ENCODE measurements at places on chromosomes 2 and 18. TPM values are rescaled to one million over a fixed set of nuclear protein-coding genes. Genes with fewer than 3 reads are reported as not detected.
A peak's percentile ranks its signal among the peaks of the same experiment; 100 is the strongest.

Gene CPS1
- total RNA-seq = 31.5 TPM

Gene TMEM131
- total RNA-seq = 31.7 TPM

Gene ELOA2
- total RNA-seq = not detected

Gene GPR17
- total RNA-seq = 0.15 TPM

Gene TMEM247
- not detected for total RNA-seq

Gene GPR55
- 0.28 TPM for total RNA-seq

Gene IL36A
- not detected for total RNA-seq

Gene IKZF2
- 4.0 TPM for total RNA-seq

Gene FAP
- total RNA-seq = not detected

Gene MATN3
- total RNA-seq = 8.9 TPM

DNA sequence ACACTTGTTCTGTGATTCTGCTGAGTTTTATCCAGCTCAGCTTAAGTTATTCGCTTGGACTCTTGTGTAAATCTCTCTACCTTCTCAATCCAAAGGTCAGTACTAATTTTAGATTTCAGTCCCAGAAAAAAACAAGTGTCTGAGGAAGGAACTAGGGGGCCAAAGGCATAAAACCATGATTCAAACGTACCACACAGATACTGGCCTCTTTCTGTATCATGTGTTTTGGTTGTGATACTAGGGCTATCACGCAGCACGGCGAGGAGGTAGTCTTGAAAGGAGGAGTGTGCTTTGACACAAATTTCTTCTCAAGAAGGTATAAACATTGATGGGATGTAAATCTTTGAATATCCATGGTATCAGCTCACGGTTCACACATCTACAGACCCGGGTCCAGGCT is 8.3 kb downstream of the SERPINE2 start:
- H3K4me3 ChIP-seq = no peak overlapping the region
- peaks cover 10% of the 10 kb centered on the region for H3K27me3 ChIP-seq
- H3K27ac ChIP-seq = no peak overlapping the region
- H3K36me3 ChIP-seq = no peaks in the 10 kb centered on the region

DNA sequence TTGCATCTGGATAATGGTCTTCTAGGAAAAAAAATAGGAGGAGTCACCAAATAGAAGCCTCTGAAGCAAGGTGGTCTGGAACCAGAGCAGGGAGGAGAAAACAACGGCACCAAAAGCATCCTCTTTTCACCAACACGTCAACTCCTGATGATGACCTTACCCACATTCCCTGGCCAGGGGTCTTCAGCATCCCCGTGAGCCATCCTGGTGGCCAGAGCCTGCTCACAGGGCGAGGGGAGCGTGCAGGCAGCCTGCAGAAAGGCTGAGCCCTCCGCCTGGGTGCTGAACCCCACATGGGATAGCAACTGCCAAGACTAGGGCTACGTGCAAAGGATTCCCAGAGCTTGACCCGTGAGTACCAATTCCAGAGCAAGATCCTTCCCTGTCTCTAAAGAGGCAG is 191.0 kb downstream of the NDUFA10 start:
- peaks cover 11% of the 10 kb centered on the region for H3K27me3 ChIP-seq
- no peak overlapping the region for H3K4me3 ChIP-seq
- no peak for DNase-seq
- peaks cover 11% of the 10 kb centered on the region for H3K36me3 ChIP-seq
- H3K4me1 ChIP-seq = peaks cover 44% of the 10 kb centered on the region
- H3K27ac ChIP-seq = no peak overlapping the region

GRCh38 chr2:226649871-226650660 is 149.6 kb downstream of the IRS1 start:
- peaks cover 11% of the 10 kb centered on the region for H3K4me1 ChIP-seq
- peaks cover 5% of the 10 kb centered on the region for H3K27me3 ChIP-seq
- H3K36me3 ChIP-seq = peaks cover 14% of the 10 kb centered on the region
- H3K4me3 ChIP-seq = no peak overlapping the region

DNA sequence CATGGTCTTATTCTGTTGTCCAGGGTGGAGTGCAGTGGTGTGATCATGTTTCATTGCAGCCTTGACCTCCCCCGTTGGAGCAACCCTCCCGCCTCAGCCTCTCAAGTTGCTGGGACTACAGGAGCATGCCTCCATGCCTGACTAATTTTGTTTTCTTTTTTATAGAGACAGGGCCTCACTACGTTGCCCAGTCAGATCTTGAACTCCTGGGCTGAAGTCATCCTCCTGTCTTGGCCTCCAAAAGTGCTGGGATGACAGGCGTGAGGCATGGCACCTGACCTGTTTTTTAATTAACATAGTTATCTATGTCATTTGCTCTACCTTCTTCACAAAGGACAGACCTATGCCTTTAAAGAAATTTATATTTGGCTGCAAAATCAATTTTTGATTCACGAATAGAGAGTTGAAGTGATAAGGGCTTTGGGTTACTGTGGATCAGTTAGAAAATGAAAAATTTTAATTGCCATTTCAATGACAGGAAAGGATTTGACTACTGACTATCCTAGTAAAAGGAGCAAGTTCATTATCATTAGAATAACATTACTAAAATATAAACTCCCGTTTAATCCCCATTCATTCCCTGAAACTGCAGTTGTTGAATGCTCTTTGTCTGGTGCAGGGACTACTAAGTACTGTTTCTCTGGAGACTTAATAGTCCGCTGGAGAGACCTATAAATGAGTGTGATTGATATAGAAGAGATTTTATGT is 3.7 kb downstream of the RNF138 start:
- DNase-seq = no peak
- H3K4me1 ChIP-seq = peaks cover 14% of the 10 kb centered on the region
- peaks cover 8% of the 10 kb centered on the region for H3K36me3 ChIP-seq
- no peak overlapping the region for H3K27ac ChIP-seq
- H3K4me3 ChIP-seq = peak overlapping the region; percentile 16

DNA sequence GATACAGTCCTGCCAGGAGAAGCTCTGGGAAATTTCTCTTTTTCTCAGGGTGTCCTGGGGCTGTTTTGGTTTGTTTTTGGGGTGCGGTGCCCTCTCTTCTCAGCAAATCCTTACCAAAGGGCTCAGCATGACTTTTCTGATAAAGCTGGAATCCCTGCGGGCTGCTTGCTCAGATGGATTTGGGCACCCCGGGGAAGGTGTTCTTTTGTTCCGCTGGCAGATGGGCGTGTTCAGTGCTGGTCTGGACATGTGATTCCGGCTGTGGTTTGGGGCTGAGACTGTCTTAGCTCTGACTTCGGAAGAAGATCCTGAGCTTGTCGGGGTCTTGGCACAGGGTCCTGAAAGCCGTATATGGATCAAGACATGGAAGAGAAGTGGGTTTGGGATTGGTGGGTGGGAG is 134.2 kb upstream of the SPRED2 start:
- peaks cover 11% of the 10 kb centered on the region for H3K4me1 ChIP-seq
- no peak for DNase-seq
- H3K36me3 ChIP-seq = peaks cover 5% of the 10 kb centered on the region
- H3K27me3 ChIP-seq = no peaks in the 10 kb centered on the region

GRCh38 chr2:168694866-168695265 is 107.6 kb upstream of the NOSTRIN start:
- no peaks in the 10 kb centered on the region for H3K4me1 ChIP-seq
- no peak overlapping the region for H3K27ac ChIP-seq
- H3K4me3 ChIP-seq = no peak overlapping the region
- H3K27me3 ChIP-seq = no peaks in the 10 kb centered on the region

GRCh38 chr2:43040084-43040854 is 186.1 kb downstream of the ZFP36L2 start:
- H3K27me3 ChIP-seq = peaks cover 8% of the 10 kb centered on the region
- no peak overlapping the region for H3K27ac ChIP-seq
- peaks cover 32% of the 10 kb centered on the region for H3K4me1 ChIP-seq
- H3K4me3 ChIP-seq = no peak overlapping the region
- no peaks in the 10 kb centered on the region for H3K36me3 ChIP-seq

DNA sequence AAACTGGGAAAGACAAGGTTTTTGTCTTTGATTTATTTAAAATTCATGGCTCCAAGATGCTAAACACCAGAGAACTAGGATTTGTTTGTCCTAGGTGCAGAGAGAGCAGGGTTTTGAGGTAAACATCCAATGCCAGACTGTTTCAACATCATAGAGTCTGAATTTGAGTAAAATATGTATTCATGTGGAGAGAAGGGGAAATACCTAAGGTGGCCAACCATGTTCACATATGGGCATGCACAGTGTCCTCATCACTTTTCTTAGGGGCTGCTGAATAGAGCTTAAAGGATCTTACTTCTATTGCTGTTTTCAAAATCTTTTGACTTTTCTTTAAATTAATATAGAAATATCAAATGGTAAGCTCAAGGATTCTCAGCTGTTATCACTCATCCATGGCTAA is 287.0 kb upstream of the CCDC68 start:
- H3K27ac ChIP-seq = no peak overlapping the region
- no peak overlapping the region for H3K4me3 ChIP-seq
- no peak for DNase-seq
- peaks cover 5% of the 10 kb centered on the region for H3K27me3 ChIP-seq

DNA sequence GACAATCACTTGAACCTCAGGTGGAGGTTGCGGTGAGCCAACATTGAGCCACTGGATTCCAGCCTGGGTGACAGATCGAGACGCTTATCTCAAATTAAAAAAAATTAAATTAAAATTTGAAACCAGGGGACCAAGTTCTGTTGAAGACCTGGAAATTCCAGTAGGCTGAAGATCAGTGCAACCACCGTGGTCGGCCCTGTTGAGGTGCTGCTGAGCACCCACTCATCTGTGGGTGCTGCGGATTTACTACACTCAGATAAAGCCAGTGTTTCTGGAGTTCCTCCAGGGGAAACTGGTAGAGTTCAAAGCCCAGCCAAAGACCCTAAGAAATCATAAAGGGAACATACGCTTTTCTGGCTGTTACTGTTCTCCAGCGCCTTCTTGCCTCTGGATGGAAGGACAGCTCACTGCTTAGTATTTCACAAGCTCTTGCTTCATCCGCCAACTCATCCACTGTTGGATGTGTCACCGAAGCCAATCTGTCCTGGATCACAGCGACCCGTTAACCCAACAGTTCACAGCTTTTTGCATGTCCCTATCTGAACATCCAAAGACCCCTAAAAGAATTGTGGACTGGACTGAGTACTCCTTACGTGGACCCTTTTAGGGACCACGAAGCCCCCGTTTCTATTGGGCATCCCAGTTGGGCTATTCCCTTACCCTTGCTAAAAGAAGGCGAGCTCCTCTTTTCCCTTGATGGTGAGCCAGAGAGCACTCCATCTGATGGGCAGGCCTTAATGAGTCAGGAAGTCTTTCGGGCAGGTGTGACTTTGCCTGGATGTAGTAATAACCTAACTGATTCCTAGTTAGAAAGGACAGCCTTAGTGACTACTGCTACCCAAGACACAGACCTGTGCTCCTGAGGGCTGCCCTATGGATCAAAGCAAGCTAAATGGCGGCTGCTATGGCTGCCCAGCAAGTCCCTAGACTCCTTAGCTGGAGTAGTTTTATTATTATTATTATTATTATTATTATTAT is 6.0 kb upstream of the ALPP start:
- no peak overlapping the region for H3K27ac ChIP-seq
- peaks cover 6% of the 10 kb centered on the region for H3K27me3 ChIP-seq
- H3K4me3 ChIP-seq = no peak overlapping the region
- no peaks in the 10 kb centered on the region for H3K4me1 ChIP-seq
- H3K36me3 ChIP-seq = no peaks in the 10 kb centered on the region
- DNase-seq = no peak

DNA sequence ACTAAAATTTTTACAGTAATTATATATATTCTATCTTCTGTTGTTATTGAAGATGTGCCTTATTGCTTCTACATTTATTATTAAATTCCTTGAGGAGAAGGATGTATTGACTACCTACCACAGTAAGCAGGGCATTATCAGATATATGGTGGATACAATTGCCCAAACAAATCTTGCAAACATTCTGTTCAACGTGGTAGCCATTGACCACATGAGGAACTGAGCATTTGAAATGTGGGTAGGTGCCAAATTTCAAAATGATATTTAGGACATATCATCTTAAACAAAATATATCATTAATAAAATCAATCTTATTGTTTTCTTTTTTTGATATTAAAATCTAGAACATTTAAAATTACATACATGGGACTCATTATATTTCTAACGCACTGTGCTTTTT is 11.1 kb downstream of the SCN3A start:
- H3K4me3 ChIP-seq = no peak overlapping the region
- no peaks in the 10 kb centered on the region for H3K4me1 ChIP-seq
- H3K27me3 ChIP-seq = no peaks in the 10 kb centered on the region
- H3K27ac ChIP-seq = no peak overlapping the region

DNA sequence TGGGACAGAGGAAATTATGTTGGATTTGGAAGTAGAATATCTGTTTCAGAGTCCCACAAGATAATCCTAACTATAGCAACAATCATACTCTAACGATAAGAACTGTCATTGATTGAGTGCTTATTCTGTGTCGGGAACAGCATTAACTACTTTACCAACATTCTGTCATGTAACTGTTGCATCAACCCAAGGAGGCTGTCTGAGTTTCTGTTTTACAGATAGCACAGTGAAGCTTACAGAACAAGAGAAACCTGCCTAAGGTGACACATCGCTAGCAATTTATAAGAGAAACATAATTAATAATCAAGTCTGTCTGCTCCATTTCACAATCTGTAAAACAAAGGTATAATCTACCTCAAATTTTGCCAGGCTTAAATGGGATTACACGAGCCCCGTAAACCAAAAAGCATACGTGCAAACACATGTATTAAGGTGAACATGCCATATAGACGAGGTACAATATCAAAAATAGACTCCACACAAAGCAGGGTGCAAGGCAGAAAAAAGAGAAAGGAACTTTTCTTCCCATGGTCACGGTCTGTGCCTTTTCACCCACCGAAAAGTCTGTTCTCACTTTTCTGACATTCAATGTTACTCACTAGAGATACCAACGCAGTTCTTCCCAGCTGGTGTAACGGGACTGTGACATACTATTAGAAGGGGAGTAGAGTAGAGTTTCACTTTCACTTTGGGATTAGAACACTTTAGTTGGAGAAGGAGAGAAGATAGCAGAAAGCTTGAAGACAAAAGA is 37.2 kb upstream of the SLC8A1 start:
- H3K4me3 ChIP-seq = no peak overlapping the region
- H3K36me3 ChIP-seq = no peaks in the 10 kb centered on the region
- no peaks in the 10 kb centered on the region for H3K4me1 ChIP-seq
- no peak overlapping the region for H3K27ac ChIP-seq
- no peak for DNase-seq

DNA sequence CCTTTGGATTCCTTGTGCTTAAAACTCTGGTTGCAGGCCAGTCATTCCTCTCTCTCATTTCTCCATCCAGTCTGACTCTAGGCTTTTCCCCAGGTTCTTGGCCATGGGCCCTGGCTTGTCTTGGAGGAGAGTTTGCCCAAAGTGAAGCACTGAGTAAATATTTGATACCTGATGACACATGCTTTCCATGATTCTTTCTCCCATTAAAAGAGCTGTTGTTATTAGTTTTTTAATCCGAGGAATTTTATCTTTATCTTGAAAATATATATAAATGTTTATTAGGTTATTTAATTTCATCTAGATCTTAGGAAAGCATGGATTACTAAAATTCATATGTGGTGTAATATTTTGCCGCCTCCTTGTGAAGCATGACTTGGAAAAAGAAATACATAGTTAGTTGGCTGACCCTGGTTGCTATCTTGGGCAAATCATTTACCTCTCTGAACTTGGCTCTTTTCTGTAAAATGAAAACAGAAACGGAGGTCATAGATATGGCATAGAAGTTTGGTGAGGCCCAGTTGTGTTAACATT is 650.1 kb downstream of the SLC4A3 start:
- H3K27ac ChIP-seq = no peak overlapping the region
- H3K36me3 ChIP-seq = no peaks in the 10 kb centered on the region
- H3K4me3 ChIP-seq = no peak overlapping the region
- H3K27me3 ChIP-seq = peaks cover 5% of the 10 kb centered on the region

GRCh38 chr2:85907671-85908157 is 18.9 kb upstream of the ST3GAL5 start:
- no peak overlapping the region for H3K27ac ChIP-seq
- DNase-seq = no peak
- peaks cover 3% of the 10 kb centered on the region for H3K27me3 ChIP-seq
- H3K36me3 ChIP-seq = peaks cover 3% of the 10 kb centered on the region
- H3K4me3 ChIP-seq = no peak overlapping the region

GRCh38 chr18:58402247-58402646 is 226.6 kb downstream of the ALPK2 start:
- no peak overlapping the region for H3K27ac ChIP-seq
- DNase-seq = no peak
- no peak overlapping the region for H3K4me3 ChIP-seq
- no peaks in the 10 kb centered on the region for H3K36me3 ChIP-seq

Data from endothelial cell (in vitro differentiated cells).